AG09319 (cell line): ENCODE measurements at places on chromosomes 1 and 21.

GRCh38 chr21:42545317-42545716 is 31.7 kb downstream of the SLC37A1 start:
- DNase-seq, result no peak

GRCh38 chr1:186055846-186056245 is 319.2 kb downstream of the TPR start:
- no peak for DNase-seq

DNA sequence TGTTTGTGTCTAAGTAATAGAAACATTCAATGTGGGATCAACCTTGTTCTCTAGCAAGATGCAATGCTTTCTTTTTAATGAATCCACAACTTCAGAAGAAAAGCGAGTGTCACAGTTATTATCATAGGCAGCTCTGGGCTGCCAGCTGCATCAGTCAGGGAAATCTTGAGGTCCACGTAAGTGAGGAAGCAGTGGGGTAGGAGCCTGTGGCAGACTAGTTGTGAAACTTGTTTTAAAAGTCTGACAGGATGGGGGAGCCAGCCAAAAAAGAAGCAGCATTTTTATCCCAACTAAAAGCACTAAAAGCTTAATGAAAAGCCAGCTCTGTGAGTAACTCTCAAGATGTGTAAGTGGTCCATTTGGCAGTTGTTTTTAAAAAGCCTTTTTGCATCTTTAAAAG is 113.1 kb downstream of the ZNF326 start:
- no peak for DNase-seq

DNA sequence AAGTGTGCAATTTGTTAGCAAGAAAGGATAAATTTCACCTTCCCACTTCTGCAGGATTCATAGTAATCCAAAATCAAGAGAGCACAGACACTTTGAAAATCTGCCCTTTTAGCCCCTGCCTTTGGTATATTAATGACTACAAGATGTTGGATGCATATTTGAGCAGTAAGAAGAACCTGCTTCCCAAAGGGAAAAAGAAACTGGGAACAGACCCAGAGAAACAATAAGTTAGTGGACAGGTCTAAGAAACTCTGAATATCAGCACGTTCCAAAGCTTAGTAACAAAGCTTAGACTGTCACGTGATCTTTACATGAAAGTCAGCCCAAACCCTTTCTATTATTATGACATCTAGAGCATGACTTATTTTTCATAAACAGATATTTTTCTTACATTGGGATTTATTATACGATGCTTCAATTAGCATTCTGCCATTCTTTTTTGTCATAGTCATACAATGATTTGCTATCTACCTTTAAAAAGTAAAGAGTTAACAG is 390.9 kb upstream of the ADGRL2 start:
- no peak for DNase-seq

GRCh38 chr1:244749230-244750016 is 86.0 kb upstream of the COX20 start:
- no peak for DNase-seq

DNA sequence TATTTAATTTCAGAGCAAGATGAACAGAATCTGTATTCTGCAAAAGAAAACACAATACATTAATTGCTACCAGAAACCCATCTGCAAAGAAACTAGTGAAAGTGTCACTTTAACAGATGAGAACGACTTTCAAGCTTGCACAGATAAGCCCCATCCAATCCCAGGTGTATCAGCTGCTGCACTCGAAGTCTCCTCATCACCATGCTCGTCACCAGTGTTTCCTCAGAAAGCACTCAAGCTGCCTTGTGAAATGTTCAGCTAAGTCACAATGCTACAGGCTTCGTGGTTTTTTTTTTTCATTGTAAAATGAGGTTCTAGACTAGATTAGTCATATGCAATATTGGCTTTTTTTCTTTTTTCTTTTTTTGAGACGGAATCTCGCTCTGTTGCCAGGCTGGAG is 3.3 kb upstream of the TOMM20 start:
- no peak for DNase-seq

GRCh38 chr1:201632364-201632952 is 93.5 kb downstream of the NAV1 start:
- DNase-seq, result no peak

DNA sequence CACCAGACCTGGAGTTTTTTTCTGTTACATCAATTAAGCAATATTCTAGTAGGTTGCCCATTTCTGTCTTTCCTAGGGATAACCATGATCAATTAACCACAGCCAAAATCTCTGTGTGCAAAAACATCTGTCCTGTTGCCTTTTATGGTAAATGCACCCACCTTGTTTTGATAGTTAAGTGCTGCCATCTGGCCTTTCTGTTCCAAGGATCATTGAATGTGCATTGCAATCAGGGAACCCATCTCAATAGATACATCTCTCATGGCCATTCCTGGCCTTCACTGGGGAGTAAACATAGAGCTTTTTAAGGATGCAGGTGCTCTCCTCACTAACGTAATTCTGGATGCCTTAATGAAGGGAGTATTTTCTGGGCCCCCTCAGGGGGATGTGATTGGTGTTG is 111.8 kb upstream of the KIAA1614 start:
- no peak for DNase-seq

DNA sequence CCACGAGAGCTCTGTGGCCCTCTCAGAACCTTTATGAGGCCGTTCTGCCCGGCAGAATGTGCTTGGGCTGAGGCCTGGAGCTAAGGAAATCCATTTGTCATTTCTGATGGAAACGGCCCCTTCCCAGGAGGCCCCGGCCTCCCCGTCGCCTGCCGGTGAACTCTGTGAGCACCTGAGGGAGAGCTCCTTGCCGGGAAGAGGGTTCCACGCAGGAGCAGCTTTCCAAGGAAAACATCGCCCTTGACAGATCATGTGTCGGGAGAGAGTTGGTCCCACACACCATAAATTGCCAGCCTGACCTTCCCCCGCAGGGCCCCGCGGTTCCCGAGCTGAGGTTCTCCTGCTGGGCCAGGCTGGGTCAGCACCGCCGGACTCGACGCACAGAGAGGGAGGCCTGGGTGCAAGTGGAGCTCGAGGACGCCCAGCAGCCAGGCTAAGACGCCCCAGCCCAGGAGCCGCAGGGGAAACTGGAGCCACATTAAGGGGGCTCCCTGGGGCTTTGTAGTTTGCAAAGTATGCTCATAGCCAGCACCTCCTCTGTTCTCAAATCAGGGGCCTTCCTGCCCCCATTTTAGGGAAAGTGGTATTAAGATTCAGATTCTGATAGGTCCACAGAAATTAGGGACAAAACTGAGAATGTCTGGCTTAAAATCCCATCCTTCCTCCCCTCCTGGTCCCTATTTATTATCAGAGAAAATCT is 239.5 kb downstream of the FOXD2 start:
- no peak for DNase-seq

DNA sequence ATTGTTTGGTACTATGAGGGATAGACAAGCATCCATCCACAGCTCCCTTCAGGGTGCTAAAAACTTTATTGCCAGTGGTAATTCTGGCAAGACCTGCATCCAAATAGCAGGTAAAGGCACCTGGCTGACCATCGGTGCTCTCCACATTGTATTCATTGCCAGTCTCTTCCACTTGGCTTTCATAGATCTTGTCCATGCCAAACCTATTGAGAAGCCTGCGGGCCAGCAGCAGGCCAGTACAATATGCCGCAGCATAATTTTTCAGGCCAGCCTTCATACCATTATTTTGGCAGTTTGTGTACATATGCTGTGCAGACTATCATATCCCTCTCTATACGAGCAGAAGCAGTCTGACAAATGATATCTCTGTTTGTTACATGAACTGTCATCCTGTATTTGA is 70.2 kb downstream of the SWT1 start:
- DNase-seq, result no peak

DNA sequence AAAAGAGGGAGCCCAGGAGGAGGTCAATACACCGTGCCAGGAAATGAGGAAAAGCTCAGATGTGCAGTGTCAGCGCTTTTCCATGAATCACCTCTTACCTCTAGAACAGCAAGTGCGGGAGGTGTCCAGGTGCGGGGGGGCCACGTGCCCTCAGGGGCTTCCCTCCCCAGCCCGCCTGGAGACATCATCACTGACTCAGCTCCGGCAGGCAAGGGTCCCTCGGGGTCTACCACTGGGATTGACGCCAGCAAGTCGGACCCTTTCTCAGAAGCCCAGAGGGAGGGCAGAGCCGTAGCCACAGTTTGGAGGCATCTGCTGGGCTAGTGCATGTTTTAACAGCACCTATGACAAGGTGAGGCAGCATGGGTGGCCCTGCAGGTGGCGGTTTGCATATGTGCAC is 67.4 kb upstream of the TRAPPC10 start:
- no peak for DNase-seq

- no peak for DNase-seq
These were observed 55.6 kb downstream of the COQ8A start for GRCh38 chr1:226995365-226996332.

GRCh38 chr1:233993651-233994050 is 89.2 kb downstream of the SLC35F3 start:
- no peak for DNase-seq

DNA sequence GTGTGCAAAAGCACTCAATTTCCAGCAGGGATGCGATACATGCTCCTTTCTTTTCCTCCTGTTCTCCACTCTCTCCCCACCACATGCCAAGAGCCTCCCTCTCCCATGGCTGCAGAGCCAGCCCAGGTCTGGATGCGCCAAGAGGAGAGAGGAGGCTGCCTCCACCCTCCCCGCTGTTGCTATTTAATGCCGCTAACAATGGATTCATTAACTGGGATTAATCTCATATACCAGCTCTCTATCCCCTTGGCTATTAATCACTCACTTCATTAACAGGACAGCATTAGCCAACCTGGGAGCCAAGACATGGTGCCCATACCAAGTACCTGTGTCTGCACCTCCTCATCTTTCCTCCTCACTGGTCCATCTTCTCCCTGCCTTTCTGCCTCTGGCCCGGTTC is 49.1 kb upstream of the SCMH1 start:
- DNase-seq, result no peak

- DNase-seq, result no peak
These were observed 137.0 kb upstream of the AJAP1 start for GRCh38 chr1:4517186-4517954.

DNA sequence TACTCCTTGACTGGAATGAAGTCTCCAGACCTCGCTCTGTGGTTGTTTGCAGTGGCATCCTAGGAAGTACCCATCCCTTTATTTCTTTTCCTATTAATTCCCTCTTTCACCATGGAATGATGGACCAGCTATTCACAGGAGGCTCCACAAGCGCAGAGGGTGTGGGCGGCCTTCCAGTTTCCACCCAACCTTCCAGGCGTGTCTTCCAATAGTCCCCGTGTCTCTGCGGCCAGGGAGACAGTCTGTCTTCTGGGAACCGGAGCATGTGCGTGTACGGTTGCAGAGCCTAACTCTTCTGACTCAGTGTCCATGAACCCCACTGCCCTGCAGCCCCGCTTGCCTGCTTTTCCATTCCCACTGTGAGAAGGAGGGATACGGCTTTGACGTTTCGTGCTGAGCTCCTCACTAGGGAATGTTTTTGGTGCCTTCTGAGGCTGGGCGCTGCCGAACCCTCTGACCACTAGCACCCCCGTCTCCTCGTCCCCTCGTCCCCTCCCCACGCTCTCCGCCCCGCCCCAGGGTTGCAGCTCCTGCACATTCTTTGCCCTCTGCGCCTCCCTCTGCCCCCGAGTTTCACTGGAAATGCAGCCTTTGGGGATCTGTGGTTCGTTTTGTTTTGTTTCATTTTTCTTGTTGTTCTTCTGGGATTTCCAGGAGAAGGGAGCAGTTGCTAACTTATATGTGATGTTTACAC is 26.3 kb upstream of the FAM3B start:
- no peak for DNase-seq

DNA sequence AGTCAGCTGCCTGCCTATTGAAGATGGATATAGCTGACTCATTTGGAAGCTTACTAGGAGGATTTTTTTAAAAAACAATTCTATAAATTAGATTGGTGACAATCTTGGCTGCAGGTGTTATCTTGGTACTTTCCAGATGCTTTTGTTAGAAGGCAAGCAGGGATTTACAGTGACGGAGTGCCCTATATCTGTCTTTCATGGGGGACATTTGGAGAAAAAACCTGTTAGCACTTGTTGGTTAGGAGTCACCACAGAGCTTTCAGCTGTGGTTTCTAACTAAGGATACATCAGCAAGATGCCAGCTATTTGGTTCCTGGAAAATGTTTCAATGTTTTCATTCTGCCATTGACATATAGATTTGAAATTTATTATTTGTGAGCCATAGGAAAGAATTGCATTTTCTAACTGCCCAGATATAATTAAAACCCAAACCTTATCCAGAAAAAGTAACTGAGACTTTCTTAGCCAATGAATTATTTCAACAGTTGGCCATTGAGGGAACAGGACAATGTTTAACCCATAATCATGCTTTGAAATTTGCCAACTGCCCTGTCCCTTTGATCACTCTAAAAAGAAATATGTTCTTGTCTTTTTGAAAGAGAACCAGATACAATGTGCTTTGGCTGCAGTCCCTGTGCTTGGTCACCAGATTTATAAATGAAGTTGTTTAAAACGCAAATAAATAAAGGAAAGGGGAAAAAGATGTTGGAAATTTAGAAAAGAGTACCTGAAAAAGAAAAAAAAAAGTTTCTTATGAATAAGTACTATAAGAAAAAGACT is 761.0 kb upstream of the CXADR start:
- no peak for DNase-seq

DNA sequence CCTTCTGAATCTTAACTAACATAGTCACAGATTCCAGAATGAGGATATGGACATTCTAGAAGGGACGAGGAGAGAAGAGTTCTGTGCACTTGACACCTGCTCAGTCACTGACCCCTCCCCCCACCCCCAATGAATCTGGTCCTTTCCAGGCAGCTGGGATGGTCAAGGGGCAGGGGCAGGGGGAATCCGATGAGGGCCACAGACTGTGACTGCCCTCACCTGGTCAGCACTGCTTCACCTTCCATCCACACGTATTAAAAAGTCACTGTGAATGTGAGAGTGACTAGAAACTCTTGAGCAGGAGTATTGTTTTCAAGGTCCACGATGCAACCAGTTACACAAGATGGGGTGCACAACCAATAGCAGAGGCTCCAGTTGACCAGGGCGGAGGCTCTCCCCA is 9.5 kb upstream of the PRAMEF12 start:
- no peak for DNase-seq

DNA sequence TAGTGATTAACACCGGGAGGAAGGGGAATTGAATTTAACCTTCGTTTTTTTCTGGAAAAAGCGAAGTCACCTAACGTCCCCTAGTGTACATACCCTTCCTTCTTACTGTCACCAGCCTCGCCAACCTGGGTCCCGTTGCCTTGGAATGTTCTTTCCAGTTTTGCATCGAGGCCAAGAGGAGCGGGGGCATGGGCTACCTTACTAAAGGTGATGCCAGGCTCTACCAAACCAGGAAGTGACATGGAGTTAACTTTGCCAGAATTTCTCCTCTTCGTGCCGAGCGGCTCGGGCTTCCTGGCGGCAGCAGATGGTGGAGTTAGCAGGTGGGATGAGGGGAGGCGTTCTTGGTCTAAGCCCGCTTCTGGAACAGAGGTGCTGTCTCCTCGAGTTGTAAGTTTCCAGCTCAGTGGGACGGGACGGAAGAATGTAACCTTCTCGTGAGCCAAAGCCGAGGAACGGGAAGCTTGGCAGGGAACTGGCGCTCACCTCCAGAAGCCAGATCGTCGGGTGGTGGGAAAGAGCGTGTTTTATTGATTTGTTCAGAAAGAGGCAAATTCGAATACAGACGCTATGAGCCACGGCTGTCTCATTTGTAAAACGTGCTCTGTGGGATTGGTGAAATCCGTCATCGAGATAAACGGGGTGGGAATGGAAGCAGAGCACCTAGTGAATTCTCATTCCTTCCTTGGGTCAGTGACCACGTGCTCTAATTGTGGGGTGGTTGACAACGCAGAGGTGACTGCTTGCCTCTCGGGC is 486 bp downstream of the NIPAL3 start:
- DNase-seq, result no peak
